Mesenteric fat pad (tissue), 1 donor: ENCODE measurements at places on chromosomes 7 and 10.

DNA sequence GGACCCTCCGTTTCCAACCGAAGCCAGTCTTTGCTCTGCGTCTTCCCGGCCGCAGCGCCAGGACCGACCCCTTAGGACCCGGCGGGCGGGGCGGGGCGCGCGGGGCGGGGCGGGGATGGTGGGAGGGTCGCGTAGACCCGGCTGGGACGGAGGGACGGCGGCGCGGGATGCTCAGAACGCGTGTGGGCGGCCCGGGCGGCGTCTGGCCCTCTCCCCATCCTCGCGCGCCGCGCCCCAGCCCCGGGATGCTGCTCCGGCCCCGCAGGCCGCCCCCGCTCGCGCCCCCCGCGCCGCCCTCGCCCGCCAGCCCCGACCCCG, at the start of gene UTF1:
Gene UTF1, plus strand, starts transcription at position 174 of the 318 bp plus-strand sequence. Its CDS starts 72 bp downstream, at position 246.
- DNase-seq = no peak

DNA sequence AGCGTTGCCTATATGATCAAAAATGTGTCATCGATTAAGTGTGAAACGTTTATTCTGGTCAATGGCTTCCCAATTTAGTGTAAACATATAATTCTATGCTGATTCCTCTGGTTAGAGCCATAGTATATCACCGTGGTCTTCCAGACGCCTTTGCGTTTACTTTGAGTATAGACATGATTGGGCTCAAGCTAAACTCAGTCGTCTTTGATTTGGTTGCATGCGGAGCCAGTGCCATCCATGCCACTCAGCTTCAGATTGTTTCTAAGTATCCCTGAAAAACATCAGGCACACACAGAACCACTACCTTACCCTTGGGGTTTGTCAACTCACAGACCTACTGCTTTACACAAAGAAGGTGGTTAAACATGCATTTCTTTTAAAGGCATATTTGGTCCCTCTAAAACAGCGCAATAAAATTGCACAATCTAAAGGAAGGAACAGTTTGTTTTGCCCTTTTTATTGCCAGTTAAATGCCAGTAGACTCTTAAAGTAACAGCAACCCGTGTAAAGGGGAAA, 273.6 kb upstream of the KLF6 start:
- DNase-seq = no peak

DNA sequence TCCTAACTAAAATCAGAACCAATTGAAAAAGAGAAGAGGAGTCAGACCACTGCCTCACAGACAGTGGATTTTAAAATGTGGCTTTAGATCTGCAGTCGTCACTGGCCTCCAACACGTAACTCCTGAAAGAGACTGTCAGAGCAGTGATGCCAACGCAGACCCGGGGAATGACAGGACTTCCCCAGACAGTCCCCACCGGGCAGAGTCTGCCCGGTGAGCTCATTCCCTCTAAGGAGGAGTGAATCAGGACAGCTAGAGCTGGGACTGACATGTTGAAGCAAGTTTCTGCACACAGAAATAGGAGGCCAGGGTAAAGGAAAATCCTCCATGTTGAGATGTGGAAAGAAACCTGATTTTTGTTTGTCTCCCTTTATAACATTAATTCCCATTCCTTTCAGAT, 105.0 kb downstream of the TES start:
- DNase-seq = no peak

DNA sequence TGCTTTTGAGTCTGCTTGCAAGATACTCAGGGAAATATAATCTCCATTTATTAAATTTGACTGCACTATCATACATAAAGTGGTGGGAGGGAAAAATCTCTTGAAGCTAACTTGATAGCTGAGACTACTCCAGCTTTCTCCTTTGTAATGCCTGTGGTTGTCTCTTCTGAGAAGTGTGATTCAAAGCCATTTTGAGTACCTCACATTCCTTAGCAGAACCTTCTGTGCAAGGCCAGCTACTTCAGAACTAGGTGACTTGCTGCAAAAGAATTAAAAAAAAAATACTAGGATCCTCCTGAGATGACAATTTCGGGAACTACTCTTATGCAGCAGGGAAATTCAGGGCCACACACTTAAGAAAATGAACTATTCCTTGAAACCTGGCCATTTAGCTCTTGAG, 294.8 kb downstream of the MDFIC start:
- no peak for DNase-seq

DNA sequence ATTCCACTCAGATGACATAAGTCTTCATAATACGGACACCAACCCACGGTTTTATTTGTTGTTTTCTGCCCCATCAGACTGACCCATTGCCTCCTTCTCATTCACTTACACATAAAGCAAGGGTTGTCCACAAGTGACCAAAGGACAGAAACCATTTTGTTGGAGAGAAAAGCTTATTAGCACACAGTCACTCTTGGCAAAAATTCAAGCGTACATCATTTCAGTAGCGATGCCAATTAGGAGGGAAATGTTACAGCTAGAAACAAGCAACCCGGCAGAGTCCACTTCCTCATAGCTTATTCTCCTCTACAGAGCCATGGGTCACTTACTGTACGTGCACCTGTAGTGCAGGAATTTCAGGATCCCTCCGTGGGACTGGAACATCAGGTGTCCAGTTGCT, 23.0 kb downstream of the ABLIM1 start:
- DNase-seq = no peak

- DNase-seq = no peak
Observed at GRCh38 chr7:96319439-96319838, 2.5 kb downstream of the SLC25A13 start.

DNA sequence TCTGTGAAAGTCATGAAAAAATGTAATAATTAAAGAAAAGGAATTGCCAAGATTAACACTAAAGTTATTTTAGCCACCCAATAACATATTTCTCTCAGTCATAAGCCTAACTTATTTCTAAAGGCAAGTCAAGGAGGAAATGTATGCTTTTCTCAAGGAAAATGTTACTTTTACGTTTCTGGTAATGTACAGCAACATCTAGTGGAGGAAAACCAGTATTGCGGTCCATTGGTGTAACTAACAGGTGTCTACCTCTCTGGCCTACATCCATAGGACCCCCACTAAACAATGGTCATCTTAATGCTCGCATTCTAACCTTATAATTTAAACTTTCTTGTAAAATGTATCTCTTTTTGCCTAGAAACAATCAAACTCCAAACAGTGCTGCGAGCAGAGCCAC, 437.5 kb downstream of the KIF20B start:
- no peak for DNase-seq

GRCh38 chr7:136179851-136180721, 202.9 kb upstream of the MTPN start:
- DNase-seq = no peak

GRCh38 chr10:12509794-12510100, 160.4 kb downstream of the CAMK1D start:
- DNase-seq = no peak

- DNase-seq = no peak
Observed at GRCh38 chr10:22244001-22244400, 26.2 kb upstream of the EBLN1 start.

DNA sequence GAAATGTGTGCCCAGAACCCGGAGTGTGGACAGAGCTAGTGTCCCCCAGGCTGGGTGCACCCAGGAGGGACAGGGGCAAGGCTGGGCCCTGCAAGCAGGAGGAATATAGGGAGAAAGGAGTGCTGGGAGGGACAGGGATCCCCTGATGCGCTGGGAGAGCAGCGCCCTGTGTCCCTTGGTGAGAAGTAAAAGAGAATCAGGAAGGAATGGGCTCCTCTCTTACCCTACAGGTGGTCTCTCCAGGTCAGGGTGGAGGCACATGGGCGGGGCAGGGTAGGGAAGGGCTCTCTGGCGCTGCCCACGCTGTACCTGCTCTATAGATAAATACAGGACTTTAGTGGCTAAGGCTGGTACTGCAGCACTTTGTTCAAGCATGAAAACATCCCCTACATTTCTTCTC, 753.8 kb downstream of the GRID1 start:
- DNase-seq = no peak

- DNase-seq = no peak
Observed at GRCh38 chr10:14276210-14276609, 54.5 kb downstream of the FRMD4A start.

GRCh38 chr7:147915781-147916180, 674.8 kb upstream of the C7orf33 start:
- DNase-seq = no peak

DNA sequence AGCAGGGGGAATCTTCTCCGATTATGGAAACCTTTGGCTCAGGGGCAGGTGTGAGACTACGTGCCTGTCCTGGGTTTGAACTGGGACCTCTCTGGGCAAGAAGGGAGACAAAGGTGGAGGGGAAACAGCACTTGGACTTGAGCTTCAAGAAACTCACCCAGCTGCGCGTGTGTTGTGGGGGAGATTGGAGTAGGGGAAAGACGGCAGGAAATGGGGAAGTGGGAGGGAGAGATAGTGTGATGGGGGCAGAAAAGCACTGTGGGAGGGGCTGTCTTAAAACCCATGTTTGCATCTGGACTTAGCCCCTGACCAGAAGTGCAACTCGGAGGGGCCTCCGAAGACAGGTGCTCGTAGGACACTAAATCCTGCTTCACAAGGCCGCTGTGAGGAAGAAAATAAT, 107.0 kb downstream of the HIP1 start:
- DNase-seq = no peak

GRCh38 chr7:55144333-55145317, 125.8 kb downstream of the EGFR start:
- no peak for DNase-seq

- no peak for DNase-seq
Observed at GRCh38 chr10:99681553-99681952, 22.2 kb downstream of the ENTPD7 start.

DNA sequence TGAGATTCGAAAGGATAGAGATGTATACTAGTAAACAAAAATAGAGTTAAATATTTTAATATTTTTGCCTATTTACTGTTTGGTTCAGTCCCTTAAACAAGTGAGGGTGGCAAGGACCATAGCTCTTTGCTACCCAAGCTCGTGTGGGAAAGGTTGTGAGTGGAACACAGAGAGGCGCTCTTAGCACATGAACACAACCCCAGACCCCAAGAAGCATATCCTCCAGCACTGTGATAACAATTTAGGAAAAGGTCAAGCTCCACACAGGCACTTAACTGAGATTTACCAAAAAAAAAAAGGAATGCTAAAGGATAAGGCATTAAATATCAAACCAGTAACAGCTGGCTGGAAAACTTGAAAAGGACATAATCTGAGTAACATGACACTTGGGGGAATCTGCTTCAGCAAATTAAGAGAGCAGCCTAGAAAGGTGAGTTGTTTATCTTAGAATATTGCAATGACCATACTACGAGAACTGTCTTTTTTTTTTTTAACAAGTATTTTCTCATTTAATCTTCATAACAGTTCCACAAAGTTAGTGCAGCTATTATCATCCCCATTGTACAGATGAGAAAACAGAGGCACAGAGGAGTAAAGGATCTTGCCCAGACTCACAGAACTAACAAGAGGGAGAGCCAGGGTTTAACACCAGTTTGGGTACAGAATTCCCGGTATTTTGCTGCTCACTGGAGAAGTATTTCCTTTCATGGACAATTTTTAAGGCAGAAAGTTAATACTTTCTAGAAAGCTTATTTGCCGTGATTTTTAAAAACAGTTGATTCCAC, 303.5 kb upstream of the AOAH start:
- no peak for DNase-seq

DNA sequence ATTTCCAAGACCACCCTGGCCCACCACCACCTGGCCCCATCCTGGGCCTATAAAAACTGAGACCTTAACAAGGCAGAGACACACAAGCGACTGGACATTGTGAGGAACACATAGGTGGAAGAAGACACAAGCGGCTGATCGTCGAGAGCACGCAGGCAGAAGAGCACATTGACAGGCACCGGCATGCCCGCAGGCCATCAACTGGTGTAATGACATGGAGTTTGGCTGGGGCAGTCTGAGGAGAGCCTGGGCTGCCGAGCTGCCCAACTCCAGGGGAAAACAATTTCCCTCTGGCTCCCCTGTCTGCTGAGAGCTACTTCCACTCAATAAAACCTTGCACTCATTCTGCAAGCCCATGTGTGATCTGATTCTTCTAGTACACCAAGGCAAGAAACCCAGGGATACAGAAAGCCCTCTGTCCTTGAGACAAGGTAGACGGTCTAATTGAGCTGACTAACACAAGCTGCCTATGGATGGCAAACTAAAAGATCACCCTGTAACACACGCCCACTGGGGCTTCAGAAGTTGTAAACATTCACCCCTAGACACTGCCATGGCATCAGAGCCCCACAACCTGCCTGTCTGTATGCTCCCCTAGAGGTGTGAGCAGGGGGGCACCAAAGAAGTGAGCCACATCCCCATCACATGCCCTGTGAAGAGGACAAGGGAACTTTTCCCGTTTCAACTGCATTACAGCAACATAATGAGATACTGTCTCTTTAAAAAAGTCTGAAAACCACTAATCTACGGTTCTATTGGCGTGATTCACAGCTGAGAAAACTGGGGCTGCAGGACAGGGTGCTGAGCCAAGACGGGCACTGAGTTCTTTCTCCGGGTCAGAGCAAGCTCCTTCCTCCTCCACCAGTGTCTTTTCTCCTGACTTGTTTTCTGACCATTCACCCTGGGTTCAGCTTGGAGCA, 18.5 kb upstream of the TNS3 start:
- no peak for DNase-seq

GRCh38 chr7:159113056-159113455, 31.6 kb downstream of the VIPR2 start:
- DNase-seq = no peak

DNA sequence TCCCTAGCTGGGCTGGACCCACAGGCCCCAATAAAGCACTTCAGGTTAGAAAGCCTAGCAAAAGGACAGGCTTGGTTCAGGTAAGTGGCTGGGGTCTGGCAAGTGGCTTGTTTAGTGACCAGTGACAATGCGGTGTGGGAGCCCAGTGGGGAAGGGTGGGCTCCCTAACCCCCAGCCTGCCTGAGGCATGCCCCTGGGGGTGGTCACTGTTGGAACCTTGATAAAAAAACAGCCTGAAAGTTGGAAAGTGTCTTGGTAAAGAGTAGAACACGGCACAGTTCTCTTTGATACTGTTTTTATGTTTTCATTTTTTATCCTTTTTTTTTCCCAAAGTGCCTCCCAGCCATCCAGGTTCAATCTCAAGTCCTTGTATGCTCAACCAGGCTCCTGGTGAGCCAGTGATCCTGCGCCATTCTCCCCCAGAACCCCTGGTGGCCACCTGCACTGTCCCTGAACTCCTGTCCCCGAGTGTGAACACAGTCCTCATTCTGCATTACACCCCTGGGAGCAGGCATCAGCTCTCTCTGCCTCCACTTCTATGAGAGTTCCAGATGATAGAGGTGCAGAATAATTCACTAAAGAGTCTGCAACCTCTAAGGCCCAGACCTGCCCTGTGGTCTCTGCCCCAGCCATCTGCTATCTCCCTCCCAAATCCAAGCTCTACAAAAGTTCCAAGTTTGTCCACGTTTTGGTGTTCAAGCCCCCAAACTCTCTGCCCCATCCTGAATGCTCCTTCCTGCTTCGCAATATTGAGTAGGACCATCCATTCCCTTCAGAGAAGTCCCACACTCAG, 15.0 kb upstream of the CXCL12 start:
- DNase-seq = peak; percentile 62

GRCh38 chr10:45495438-45496152, 121.6 kb downstream of the ALOX5 start:
- no peak for DNase-seq
